ENCODE measurements at places on chromosomes 16 and 17.

- DNase-seq = no peak
Observed at GRCh38 chr17:10815319-10815718, 11.4 kb upstream of the TMEM238L start.

GRCh38 chr16:3807425-3808123, 72.9 kb downstream of the CREBBP start:
- DNase-seq = no peak

GRCh38 chr17:27282054-27282551, 11.8 kb upstream of the WSB1 start:
- no peak for DNase-seq

DNA sequence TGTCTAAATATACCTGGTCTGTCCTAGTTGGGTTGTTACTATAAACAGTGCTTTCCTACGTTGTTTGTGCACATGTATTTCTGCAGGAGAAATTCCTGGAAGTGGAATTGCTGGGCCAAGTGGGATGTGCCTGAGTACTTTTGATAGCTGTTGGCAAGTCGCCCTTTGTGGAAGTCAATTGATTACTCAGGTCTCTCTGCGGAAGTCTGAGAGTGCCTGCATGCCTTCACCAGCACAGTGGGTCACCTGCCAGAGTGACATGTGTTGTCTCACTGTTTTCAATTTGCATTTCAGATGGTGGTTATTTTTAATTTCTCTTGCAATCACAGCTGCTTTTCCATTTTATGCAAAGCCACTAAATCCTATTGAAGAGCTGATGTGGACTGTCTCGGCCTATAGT, 2.3 kb upstream of the MVD start:
- no peak for DNase-seq

- no peak for DNase-seq
Observed at GRCh38 chr16:75420987-75421819, 12.1 kb downstream of the CFDP1 start.

DNA sequence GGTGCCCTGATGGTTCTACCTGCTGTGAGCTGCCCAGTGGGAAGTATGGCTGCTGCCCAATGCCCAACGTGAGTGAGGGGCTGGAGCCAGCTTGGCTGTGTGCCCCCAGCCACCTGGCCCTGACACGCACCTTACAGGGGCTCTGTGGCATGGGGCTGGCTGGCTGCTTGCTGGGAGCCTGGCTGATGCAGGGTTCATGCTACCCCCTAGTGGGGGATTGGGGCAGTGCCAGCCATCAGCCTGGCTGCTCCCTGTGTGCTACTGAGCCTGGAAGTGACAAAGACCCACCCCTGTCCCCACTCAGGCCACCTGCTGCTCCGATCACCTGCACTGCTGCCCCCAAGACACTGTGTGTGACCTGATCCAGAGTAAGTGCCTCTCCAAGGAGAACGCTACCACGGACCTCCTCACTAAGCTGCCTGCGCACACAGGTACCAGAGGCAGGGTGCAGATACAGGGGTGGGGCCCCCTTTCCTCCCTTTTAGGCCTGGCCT, 5.7 kb downstream of the GRN start:
- peak; percentile 76 for DNase-seq

DNA sequence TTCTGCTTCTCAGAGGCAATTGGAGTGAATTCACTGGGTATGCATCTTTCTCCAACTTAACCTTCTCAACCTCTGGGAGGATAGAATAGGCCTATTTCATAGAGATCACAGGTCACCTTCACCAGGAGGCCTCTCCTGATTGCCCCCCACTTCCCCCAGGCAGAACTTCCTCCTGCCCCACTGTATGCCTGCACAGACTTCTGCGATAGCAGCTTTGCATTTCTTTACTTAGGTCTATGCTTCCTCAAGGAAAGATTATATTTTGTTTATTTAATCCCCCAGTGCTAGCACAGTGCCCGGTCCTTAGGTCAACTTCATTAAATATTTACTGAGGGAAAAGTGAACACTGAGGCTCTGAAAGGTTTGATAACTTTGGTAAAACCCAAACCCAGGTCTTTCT, 19.9 kb downstream of the MYO18A start:
- DNase-seq = no peak

GRCh38 chr17:2901582-2901981, 105.3 kb downstream of the RAP1GAP2 start:
- no peak for DNase-seq

- no peak for DNase-seq
Observed at GRCh38 chr17:49910094-49910857, 58.7 kb upstream of the DLX4 start.

DNA sequence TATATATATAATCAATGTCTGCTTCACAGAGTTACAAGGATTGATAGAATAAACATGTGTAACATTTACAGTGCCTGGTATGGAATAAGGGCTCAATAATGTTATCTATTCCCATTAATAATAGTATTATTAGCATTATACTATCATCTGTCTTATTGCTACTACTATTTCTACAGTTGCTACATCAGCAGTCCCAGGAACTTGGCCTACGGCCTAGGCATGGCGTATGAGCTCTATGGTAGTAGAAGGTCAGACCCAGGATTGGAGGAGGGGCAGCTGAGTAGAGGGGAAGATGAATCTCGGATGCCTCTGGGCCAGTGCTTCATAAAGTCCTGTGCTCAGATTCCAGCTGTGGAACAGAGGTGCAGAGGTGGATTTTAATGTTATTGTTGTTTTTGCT, 146.3 kb upstream of the TBX2 start:
- no peak for DNase-seq

DNA sequence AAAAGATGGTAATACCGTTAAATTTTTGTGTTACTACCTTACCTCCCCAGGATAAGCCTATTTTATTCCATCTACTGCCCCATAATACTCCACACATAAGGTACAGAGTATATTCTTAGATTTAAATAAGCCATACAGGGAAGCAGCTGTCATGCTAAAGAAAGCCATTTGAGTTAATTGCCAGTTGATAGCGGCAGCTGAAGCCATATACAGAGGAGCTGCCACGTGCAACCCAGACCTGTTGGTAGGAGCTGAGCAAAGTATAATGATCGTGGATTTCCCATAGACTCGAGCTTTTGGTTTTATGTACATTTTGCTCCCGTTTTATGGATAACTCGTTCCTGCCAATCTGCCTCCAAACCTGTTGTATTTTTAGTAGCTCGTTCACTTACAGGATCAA, 12.0 kb downstream of the CPSF4L start:
- no peak for DNase-seq

GRCh38 chr17:59121901-59122480, 15.3 kb upstream of the TRIM37 start:
- DNase-seq = no peak

DNA sequence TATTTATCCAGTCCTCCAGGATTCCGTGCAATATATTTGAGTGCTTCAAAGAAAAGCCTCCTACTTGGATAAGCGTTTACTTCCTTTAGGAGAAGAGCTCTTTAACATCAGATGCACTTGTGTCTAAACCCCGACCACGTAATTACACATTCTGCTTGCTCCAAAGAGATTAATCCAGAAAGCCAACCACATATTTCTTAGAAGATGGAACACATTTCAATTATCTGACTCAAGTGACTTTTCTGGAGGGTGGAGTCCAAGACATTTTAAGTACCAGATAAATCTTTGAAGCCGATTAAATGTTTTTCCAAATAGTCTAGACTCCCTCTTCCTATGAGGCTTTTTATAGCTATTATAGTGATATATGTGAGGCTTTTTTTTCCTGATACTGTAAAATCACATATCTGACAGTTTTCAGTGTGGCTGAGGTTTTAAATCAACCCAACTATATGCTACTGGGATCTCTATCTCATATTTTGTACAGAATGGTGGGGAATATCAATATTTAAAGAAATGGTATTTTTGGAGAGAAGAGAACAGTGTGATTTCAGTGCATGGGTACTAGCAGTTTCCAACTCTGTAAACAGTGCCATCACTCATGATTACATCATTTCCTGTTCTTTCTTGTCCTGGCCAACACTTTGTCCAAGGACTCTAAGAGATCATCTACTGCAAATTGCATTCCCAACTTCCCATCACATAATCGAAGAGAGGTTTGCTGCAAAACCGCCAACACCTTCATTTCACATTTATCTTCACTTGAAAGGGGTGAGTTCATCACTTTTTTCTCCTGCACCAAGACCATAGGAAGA, 192.4 kb upstream of the HSBP1 start:
- no peak for DNase-seq

- no peak for DNase-seq
Observed at GRCh38 chr17:77248216-77249114, 107.7 kb downstream of the SEC14L1 start.
